Diencephalon (tissue), 1 donor: ENCODE measurements at places on chromosomes 12 and 14. TPM values are rescaled to one million over a fixed set of nuclear protein-coding genes. Genes with fewer than 3 reads are reported as not detected.

KRT74 gene
- not detected for total RNA-seq

KRT73 gene
- total RNA-seq: not detected

ZNF605 gene
- total RNA-seq: 22.4 TPM

ANKRD33 gene
- not detected for total RNA-seq

SMIM10L1 gene
- 15.5 TPM for total RNA-seq
